ENCODE measurements at places on chromosomes 3 and 15. TPM values are rescaled to one million over a fixed set of nuclear protein-coding genes. Genes with fewer than 3 reads are reported as not detected.
A peak's percentile ranks its signal among the peaks of the same experiment; 100 is the strongest.

GRCh38 chr3:140717921-140718320, 40.1 kb downstream of the TRIM42 start:
- H3K4me1 ChIP-seq, result no peaks in the 10 kb centered on the region
- DNase-seq, result no peak
- H3K4me3 ChIP-seq, result no peak overlapping the region
- no peaks in the 10 kb centered on the region for H3K27me3 ChIP-seq
- H3K27ac ChIP-seq, result no peak overlapping the region
- H3K36me3 ChIP-seq, result no peaks in the 10 kb centered on the region

DNA sequence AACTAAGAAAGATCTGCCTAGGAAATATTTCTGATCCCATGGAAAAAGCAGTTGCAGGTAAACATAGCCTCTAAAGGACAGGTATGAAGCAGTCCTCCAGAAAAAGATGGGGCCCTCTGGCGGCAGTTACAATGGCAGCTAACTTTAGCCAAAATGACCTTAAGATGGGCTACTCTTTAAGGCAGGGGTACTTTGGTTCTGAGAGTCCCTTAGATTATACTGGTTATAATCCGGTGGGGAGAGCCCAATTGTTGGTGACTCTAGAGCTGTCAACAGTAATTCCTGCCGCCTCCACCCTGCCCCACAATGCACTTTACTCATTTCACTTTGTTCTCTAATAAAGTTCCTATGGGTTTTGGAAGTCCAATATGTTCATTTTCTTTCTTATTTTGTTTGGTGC, 412.8 kb upstream of the WNT5A start:
- H3K4me3 ChIP-seq, result no peak overlapping the region
- no peaks in the 10 kb centered on the region for H3K27me3 ChIP-seq
- DNase-seq, result no peak
- no peak overlapping the region for H3K27ac ChIP-seq
- H3K4me1 ChIP-seq, result no peaks in the 10 kb centered on the region
- no peaks in the 10 kb centered on the region for H3K36me3 ChIP-seq

- H3K4me3 ChIP-seq, result no peak overlapping the region
- no peak overlapping the region for H3K27ac ChIP-seq
- no peaks in the 10 kb centered on the region for H3K36me3 ChIP-seq
- DNase-seq, result no peak
- H3K27me3 ChIP-seq, result no peaks in the 10 kb centered on the region
- no peaks in the 10 kb centered on the region for H3K4me1 ChIP-seq
These were observed 66.8 kb downstream of the RPL39L start for GRCh38 chr3:187072511-187072910.

DNA sequence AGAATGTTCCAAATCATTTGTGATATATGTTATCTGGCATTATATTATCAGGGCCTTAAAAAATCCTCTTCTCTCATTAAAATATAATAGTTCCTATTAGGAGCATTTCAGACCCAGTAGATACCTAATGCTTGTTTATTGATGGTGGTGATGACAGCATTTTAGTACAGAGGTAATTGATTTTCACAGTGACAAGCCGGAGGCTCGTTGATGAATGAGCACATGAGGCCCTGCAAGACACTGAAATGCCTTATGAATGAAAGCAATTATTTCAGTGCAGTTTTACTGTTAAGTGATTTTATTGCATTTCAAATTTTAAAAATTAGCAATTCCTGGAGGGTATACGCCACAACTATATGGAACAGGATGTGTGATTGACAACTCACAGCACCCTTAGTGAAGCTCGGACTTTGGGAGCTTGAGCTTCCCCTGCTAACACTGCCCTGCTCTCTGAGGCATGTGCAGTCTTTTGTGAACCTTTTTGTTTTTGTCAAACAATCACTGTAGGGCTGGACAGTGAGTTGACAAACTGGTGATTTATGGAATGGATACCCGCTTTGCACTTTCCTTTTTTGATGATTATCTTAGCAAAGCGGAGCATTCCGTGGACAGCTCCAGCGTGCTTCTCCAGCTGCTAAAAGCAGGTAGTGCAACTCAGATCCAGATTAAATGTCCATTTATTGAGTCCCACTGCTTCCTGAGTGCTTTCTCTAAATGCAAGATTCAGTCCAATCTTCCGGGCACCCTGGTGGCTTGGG, 187.0 kb upstream of the ATP10A start:
- H3K36me3 ChIP-seq, result no peaks in the 10 kb centered on the region
- DNase-seq, result no peak
- no peaks in the 10 kb centered on the region for H3K4me1 ChIP-seq
- H3K4me3 ChIP-seq, result no peak overlapping the region
- H3K27ac ChIP-seq, result no peak overlapping the region

DNA sequence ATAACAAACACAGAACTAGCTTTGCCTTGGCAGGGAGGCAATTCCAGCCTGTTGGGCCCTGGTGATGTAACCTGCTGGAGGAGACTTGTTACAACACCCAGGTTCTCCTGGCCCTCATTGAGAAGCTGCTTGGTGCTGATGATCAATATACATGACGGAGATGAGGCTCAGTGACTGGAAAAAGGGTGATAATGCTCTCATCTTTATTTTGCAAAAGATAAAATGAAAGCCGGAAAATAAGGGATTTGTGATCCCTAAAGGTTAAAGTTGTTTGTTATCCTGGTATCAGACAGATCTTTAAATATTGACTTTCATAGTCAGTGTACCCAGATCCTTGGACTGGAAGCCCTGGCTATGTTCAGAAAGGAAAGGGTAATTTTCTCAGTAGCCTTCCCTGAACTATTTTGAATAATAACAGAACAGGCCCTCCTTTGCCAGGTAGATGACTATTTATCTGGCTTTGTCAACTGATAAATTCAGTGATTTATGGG, 118.9 kb upstream of the MEIS2 start:
- no peak overlapping the region for H3K27ac ChIP-seq
- no peaks in the 10 kb centered on the region for H3K36me3 ChIP-seq
- H3K27me3 ChIP-seq, result no peaks in the 10 kb centered on the region

SST gene
- total RNA-seq, result not detected

DNA sequence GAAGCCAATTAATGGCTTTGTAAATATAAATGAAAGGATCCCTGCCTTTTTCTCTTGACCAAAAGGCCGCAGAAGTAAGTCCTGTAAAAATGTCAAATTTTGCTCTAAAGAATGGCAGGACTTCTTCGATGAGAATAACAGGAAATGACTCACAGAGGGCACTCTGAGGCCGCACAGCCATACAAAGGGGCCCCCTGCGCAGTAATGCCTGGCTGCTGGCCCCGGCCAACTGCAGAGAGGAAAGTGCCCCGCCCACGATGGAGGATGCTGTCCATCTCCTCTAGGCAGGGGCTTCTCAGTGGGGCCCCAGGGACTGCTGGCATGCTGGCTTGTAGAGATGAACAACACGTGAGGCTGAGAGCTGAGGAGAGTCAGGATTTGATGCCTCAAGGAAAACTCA, 18.1 kb upstream of the SCN10A start:
- H3K27ac ChIP-seq, result no peak overlapping the region
- H3K36me3 ChIP-seq, result no peaks in the 10 kb centered on the region
- H3K4me1 ChIP-seq, result no peaks in the 10 kb centered on the region
- no peak overlapping the region for H3K4me3 ChIP-seq

- no peak overlapping the region for H3K4me3 ChIP-seq
- DNase-seq, result no peak
- no peaks in the 10 kb centered on the region for H3K27me3 ChIP-seq
- no peaks in the 10 kb centered on the region for H3K36me3 ChIP-seq
These were observed 457.1 kb downstream of the NTRK3 start for GRCh38 chr15:87799428-87799827.

- DNase-seq, result peak; percentile 61
- peaks cover 6% of the 10 kb centered on the region for H3K4me1 ChIP-seq
- H3K36me3 ChIP-seq, result peaks cover 12% of the 10 kb centered on the region
- no peaks in the 10 kb centered on the region for H3K27me3 ChIP-seq
- H3K4me3 ChIP-seq, result peak within 1 kb of the TSS; percentile 88
- H3K27ac ChIP-seq, result peak within 1 kb of the TSS; percentile 86
These were observed at the start of gene UQCRC1 for GRCh38 chr3:48609088-48610005. Gene UQCRC1 (minus strand): TSS chr3:48609646. CDS start chr3:48609620, 26 bp downstream.

GABRA5 gene
- total RNA-seq, result not detected

DNA sequence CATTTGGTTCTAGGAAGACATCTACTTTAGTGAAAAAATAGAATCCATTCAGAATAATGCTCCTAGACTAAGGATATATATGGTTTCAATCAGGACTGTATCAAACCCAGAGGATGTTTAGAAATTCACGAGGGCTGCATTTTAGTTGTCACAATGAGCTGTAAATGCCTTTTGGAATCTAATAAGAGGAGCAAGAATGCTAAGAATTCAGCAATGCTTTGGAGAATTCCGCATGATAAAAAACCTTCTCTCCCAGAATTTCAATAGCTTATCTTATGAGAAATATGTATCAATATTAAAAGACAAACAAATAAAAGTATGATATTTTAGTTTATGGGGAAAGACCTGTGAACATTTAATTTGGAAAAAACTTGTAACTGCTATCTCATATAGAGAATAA, 885.1 kb downstream of the ZPLD1 start:
- no peaks in the 10 kb centered on the region for H3K4me1 ChIP-seq
- no peak for DNase-seq
- H3K36me3 ChIP-seq, result no peaks in the 10 kb centered on the region
- no peak overlapping the region for H3K27ac ChIP-seq
- no peaks in the 10 kb centered on the region for H3K27me3 ChIP-seq

FETUB gene
- total RNA-seq, result not detected

- no peaks in the 10 kb centered on the region for H3K36me3 ChIP-seq
- H3K4me3 ChIP-seq, result no peak overlapping the region
- H3K27me3 ChIP-seq, result no peaks in the 10 kb centered on the region
- H3K27ac ChIP-seq, result no peak overlapping the region
These were observed 212.8 kb upstream of the EIF1B start for GRCh38 chr3:40096661-40097111.

DNA sequence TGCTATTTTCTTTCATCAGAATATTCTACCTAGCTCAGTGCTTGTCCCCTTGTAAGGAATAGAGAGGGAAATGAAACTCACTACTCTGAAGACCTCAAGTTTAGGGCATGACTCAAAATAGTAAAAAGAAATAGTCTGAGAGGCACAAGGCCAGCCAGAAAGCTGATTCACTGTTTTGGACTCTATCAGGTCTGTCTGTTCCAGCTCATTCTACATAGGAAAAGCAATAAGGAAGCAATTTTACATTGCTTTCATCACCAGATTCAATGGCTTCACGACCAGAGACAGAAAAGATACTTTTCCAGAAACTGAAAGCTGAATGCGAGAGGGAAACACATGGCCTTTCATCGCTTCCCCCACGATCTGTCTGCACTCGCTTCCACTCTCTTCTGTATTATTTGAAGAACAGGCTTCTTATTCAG, 276.0 kb downstream of the GBE1 start:
- no peak overlapping the region for H3K4me3 ChIP-seq
- H3K27ac ChIP-seq, result no peak overlapping the region
- no peaks in the 10 kb centered on the region for H3K4me1 ChIP-seq
- H3K27me3 ChIP-seq, result no peaks in the 10 kb centered on the region

SEMA3F gene
- total RNA-seq, result 69.6 TPM

DNA sequence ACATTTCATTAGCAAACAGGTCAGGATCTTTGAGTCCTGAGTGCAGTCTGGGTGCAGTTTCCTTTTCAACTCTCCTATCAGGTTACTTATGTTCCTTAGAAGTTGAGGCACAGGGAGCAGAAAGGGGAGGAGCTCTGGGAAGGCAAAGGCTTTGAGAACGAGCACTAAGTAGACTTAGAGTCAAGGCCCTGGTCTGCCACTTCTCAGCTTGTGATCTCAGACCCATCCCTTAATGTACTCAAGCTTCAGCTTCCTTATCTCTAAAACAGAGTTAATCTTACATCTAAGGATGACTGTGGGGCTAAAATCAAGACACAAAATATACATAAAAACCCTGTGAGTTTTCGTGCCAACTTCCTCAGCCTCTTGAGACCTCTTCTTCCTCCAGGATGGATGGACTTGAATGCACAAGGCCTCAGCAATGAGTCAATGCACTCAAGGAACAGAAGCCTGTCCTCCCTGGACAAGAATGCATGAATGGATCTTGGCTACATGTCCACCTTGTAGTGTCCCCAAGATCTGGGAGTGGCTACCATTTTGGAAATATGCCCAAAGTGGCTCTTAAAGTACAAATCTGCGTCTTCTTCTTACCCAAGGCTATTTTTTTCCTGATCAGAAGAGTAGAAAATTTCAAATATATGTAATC, 105.1 kb downstream of the WDR76 start:
- no peaks in the 10 kb centered on the region for H3K27me3 ChIP-seq
- H3K4me1 ChIP-seq, result peaks cover 8% of the 10 kb centered on the region
- no peak overlapping the region for H3K27ac ChIP-seq
- H3K4me3 ChIP-seq, result no peak overlapping the region
- H3K36me3 ChIP-seq, result no peaks in the 10 kb centered on the region
- no peak for DNase-seq

DNA sequence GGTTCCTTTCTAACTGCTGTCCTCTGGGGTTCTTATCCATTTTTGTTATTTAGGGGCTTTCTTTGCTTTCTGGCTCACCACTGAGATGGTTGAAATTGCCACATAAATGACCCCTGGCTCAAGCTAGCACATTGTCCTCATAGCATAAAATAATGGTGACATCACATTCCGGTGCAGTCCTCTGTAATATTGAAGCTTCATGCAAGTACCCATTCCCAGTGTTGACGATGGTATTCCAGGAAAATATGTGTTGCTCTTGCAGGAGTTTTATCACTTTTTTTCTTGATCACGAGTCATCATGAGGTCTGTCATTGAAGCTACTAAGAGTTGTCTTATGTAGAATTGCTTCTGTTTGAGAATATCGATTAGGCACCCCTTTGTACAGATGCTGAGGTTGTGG, 56.1 kb downstream of the CRTC3 start:
- H3K27ac ChIP-seq, result no peak overlapping the region
- no peak overlapping the region for H3K4me3 ChIP-seq
- H3K36me3 ChIP-seq, result no peaks in the 10 kb centered on the region
- no peaks in the 10 kb centered on the region for H3K27me3 ChIP-seq

DNAH1 gene
- 2.4 TPM for total RNA-seq

DNA sequence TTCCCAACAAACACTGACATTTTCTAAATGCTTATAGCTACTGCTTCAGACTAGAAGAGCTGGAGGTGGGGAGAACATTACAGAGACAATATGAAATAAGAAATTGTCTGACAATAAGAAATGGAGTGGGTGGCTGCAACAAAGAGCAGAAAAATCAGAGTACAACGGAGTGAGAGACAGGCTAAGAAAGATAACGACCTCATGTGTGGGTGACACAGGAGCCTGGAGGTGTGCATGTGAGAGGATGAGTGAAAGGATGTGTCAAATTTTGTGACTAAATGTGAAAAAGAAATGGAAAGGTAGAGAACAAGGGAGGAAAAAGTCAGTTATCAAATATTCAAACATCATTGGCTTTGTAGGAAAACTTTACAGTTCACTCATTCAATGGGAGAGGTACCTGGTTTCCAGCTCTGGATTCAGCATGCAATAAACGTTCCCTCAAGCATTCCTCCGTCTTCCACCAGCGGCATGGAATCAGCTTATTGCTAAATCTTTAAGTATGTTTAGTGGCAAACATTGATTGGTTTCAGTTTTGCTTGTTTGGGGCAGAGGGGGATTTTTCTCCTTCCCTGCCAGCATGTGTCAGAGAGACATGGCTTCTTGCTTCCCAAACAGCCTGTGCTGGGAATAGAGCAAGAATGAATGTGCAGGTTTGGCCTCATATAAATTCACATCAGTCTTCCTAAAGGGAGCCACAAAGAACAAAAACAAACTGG, 103.8 kb upstream of the CHRM5 start:
- H3K36me3 ChIP-seq, result no peaks in the 10 kb centered on the region
- no peak overlapping the region for H3K27ac ChIP-seq
- H3K27me3 ChIP-seq, result no peaks in the 10 kb centered on the region

Measured in Panc1 (cell line).